ENCODE measurements at places on chromosomes 12 and 14. TPM values are rescaled to one million over a fixed set of nuclear protein-coding genes. Genes with fewer than 3 reads are reported as not detected.

SYNDIG1L gene
- total RNA-seq, result not detected

- DNase-seq, result no peak
Measured at GRCh38 chr12:47102406-47102805, 22.6 kb upstream of the AMIGO2 start.

DNA sequence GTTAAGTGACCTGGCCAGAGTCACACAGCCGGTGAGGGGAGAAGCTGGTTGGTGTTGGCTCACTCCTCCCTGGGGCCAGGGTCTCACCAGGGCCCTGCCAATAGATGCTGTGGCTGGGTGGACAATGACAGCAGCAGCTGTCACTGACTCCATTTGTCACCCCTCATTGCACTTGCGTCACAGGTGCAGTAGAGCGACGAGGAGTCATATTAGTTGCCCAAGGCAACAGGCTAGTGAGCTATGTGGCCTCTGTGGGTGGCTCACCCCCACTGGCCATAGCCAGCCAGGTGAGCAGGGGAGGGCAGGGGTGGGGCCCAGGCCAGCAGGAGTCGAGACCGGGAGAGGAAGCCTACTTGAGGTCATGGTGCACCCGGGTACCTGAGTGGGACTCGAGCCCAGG, 9.7 kb downstream of the SLC25A47 start:
- DNase-seq, result peak; percentile 84

GRCh38 chr12:65561798-65562382, 262.4 kb upstream of the HMGA2 start:
- no peak for DNase-seq

- peak; percentile 36 for DNase-seq
Measured at GRCh38 chr14:22656945-22657731, 13.0 kb upstream of the OR6J1 start.

DNA sequence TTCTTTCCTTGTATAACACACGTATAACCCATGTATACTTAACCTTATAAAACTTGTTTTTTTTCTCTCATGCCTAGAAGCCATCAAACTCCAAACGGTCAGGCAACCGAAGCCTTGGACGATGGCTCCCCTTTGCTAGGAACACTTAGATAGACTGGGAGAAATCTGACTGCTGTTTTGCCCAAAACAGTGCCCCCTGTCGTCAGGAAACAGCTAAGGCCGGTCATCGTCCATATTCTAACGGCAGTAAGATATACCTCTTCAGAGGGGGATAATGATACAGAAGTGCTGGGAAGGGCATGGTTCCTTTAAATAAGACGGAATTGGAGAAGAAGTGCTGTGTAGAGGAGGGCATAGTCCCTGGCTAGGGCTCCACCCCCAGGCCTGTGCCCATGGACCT, 130.5 kb downstream of the SLC41A2 start:
- DNase-seq, result peak; percentile 69

DNA sequence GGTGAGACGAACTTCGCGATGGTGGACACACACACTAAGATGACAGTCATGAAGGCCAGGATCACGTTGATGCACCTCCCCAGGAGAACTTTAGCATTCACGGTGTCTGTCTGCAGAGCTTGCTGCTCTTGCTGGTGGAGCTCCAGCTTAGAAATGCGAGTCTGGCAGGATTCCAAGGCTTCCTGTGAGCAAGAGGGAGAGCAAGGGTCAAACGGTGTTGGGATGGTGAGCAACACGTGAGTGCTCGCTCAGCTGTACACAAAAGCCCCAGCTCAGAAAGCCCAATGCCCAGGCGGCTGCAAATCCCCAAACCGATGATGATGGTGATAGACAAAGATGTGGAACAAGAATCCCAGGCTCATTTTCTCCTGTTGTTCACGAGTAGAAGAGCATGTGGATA, 78.8 kb downstream of the TMCC3 start:
- DNase-seq, result no peak

LIN7A gene
- 0.15 TPM for total RNA-seq

- no peak for DNase-seq
Measured at GRCh38 chr14:21081521-21082142, 11.5 kb downstream of the ARHGEF40 start.

GRCh38 chr12:66637699-66638301, 41.1 kb downstream of the GRIP1 start:
- DNase-seq, result no peak

DNA sequence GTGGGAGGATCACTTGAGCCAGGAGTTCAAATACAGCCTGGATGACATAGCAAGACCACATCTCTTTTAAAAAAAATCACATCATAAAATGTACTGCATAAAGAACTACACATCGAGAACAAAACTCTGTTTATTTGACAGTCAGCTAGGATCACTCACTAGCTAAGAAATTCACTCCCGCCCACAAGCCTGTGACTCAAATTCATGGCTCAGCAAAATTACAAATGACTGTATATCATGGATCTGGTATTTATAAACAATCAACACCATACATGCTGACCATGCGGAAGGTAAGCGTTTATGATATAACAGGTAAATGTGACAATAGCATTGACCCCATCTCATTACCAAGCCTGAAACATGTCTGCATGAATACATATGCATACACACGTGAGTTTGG, 206.5 kb downstream of the EFCAB11 start:
- DNase-seq, result no peak

DNA sequence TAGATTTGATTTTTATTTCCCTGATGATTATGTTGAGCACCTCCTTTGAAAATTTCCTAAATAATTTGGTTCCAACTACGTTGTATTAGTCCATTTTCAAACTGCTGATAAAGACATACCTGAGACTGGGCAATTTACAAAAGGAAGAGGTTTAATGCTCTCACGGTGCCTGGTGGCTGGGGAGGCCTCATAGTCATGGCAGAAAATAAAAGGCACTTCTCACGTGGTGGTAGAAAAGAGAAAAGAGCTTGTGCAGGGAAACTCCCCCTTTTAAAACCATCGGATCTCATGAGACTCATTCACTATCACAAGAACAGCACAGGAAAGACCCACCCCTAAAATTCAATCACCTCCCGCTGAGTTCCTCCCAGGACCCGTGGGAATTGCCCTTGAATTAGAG, 372.3 kb downstream of the RPL10L start:
- DNase-seq, result no peak

MANSC4 gene
- not detected for total RNA-seq

- peak; percentile 59 for DNase-seq
Measured at GRCh38 chr14:53608369-53608768, 348.3 kb downstream of the BMP4 start.

DRAM1 gene
- total RNA-seq, result not detected

DNA sequence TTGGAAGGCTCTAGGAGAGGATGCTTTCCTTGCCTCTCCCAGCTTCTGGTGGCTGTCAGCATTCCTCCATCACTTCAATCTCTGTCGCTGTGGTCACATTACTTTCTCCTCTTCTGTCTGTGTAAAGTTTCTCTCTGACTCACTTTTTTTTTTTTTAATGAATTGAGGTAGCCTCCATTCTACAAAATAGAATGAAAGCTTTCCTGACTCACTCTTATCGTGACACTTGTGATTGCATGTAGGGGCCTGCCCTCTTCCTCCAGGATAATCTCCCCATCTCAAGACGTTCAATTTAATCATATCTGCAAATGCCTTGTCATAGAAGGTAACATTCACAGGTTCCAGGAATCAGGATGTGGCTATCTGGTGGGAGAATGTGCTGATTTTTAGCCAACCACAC, 153.5 kb upstream of the HMGA2 start:
- no peak for DNase-seq

DNA sequence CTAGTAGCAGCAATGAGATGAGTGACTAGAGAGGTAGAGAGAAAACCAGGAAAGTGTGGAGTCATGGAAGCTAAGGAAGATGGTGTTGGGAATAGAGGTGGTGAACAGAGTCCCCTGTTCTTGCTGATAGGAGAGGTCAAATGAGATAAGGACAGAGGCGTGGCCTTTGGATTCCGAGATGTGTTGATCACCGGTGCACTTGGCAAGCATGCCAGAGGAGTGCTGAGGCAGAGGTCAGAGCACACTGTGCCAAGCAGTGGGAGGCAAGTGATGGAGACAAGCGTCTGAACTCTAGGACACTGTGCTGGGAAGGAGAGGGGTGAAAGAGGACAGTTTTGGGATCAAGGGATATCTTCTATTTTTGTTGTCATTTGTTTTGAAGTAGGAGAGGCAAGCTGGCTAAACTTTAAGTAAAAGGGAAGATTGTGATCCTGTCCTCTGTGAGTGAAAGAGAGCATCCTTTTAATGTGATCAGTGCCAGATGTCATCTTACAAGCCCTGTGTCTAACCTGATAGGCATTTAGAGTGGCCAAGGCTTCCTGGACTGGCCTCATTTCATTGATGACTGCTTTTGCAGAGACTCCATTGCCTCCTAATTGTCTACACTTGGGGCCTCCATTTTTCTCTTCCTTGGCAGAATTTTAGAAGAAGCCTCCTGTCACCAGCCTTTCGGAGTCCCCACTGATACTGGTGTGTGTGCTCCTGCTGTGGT, 336.4 kb downstream of the CACNA1C start:
- no peak for DNase-seq

GRCh38 chr14:81144824-81145603, 75.7 kb downstream of the GTF2A1 start:
- DNase-seq, result no peak

- DNase-seq, result no peak
Measured at GRCh38 chr12:80935111-80935510, 2.6 kb downstream of the LIN7A start.

GRCh38 chr12:78431931-78432330, 432.6 kb upstream of the SYT1 start:
- DNase-seq, result no peak

KRT77 gene
- total RNA-seq, result not detected

KLRC2 gene
- total RNA-seq, result not detected

CBLN3 gene
- total RNA-seq, result 1.1 TPM

DNA sequence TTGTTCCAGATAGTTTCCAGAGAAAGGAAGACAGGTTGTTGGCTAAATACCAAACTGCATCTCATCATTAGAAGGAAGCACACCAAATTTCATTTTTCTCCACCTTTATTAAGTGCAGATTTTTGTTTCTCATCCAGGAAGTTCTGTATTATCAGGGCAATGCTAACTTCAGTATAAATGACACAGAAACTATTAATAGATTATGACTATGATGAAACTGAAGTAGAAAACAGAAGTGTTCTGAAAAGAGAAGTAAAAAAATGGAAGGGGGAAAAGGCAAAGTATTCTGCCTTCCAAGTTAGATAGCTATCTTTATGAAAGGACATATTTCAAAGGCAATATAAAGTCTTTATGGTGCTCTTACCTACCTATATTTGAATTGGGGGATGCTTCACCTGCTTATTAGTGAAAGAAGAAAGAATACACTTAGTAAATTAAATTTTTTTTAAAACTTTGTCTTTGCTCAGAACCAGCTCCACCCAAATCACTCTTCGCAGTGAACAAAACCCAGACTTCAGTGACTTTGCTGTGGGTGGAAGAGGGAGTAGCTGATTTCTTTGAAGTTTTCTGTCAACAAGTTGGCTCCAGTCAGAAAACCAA, 223.9 kb downstream of the PTPRO start:
- DNase-seq, result peak; percentile 43

DNA sequence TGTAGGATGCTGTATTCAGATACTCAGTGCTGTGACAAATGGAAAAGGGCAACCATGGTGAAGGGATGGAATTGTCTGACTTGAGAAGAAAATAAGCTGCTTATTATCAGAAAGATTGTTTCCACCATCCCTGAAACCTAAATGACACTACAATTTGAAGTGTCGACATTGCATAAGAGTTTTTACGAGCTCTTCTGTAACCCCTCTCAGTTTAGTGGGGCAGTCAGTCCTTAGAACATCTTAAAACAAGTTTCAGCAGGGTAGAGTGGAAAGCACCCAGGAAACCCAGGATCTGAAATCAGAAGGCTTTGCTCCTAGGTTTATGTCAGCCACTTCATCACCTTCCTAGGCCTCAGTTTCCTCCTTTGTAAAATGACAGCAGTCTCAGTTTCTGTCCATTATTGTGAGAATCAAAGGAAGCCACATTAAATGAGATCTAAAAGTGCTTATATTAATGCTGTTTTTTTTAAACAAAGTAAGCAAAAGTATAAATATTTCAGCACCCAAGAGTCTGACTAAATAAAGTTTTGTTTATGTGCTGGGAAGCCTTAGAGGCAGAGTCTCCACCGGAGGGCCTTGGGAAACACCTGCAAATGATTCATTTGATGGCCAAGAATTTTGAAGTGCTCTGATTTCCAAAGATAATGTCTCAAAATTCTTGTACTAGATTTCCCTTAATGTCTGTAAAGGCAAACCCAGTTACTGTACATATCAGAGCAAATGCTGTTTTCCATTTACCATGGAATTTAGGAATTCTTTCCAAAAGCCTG, 1.8 kb downstream of the IFT43 start:
- DNase-seq, result no peak

DNA sequence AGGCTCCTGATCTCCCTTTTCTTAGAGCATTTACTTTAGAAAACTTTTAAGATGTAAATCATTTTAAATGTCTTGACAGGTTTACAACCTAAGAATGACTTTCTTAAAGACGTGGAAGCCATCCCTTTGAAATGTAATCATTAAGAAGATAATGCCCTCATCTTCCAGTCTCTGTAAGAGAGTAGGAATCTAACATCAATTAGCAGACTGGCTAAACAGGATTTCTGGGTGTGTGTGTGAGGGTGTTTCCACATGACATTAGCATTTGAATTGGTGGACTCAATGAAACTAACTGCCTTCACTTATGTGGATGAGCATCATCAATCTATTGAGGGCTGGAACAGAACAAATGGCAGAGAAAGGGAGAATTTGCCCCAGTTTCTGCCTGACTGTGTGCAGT, 329.5 kb downstream of the RPL10L start:
- no peak for DNase-seq

LBHD2 gene
- not detected for total RNA-seq

DNA sequence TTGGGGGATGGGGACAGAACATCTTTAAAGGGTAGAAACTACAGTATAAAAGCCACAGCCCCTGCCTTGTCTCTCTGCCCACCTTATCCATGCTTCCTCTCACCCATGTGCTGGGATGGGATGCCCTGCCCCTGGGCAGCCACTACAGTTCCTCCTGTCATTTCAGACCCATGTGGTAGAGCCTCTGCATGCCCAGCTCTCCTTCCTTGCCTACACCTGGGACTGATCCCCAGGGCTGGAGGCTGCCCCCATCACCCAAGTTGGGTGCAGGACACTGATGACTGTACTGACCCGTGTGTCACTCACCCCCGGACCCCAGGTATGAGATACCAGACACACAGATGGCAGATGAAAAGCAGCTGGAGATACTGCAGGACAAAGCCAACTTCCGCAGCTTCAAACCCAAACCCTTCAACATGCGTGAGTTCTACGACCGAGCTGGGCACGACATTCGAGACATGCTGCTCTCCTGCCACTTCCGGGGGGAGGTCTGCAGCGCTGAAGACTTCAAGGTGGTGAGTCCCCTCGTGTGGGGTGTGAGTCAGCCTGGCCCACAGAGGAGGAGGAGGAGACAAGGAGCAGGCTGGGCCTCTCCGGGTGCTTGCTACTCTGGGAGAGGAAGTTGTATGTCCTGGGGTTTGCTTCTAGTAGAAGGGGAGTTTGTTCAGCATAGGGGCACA, 2.2 kb downstream of the ASIC1 start:
- DNase-seq, result no peak

- no peak for DNase-seq
Measured at GRCh38 chr12:59652130-59652529, 56.3 kb downstream of the SLC16A7 start.

DNA sequence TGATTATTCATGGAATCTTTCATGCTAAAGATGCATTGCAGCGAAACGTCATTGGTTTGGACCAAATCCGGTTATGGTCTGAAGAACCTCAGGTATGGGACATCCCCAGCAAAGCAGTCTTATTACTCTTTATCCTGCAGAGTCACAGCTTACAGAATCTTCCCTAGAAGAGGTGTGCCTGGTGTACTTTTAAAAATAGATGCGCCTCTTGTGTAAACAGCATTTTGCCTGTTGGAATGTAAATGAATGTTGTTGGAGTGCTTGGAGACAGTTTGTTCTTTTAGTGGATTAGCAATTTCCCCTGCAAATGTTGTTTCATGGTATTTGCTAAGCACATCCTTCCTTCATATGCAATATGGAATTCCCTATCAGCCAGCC, 242.5 kb downstream of the ZFP36L1 start:
- no peak for DNase-seq
